Left ventricle myocardium superior (tissue), 1 donor: ENCODE measurements at places on chromosomes 12 and 14. TPM values are rescaled to one million over a fixed set of nuclear protein-coding genes. Genes with fewer than 3 reads are reported as not detected.

- DNase-seq, result no peak
Observed at GRCh38 chr14:29944091-29944490, 16.4 kb upstream of the PRKD1 start.

RASSF9 gene
- total RNA-seq, result 6.1 TPM

- DNase-seq, result no peak
Observed at GRCh38 chr12:46230306-46230705, 38.5 kb downstream of the SLC38A1 start.

KRT3 gene
- not detected for total RNA-seq

PTPN21 gene
- 37.8 TPM for total RNA-seq

TBX3 gene
- total RNA-seq, result 16.3 TPM

- DNase-seq, result no peak
Observed at GRCh38 chr12:54032086-54032619, 697 bp upstream of the HOXC5 start.

RNASE1 gene
- 283 TPM for total RNA-seq

DNA sequence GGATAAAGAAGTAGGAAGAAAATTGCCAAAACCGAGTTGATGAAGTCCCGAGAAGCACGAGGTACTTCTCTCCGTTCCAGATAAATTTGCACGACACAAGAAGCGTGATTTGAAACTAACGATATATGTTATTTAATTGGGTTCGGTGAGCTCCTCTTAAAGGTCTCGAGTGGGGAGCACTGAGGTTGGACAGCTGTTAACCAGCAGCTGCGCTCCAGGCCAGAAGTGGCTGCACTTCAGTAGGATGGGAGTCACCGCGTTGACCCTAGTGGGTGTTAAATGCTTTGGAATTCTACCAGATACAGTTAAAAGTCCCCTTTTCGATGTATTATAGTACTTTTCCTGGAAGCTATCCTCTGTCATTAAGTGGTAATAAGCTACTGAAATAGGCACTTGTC lies 953 bp upstream of the DCAF5 start:
- DNase-seq, result peak; percentile 47

GRCh38 chr12:49655595-49656236 lies 32.4 kb downstream of the PRPF40B start:
- no peak for DNase-seq

- no peak for DNase-seq
Observed at GRCh38 chr12:53480491-53481442, 18.5 kb downstream of the MAP3K12 start.

GRCh38 chr14:85315733-85316290 lies 214.1 kb upstream of the FLRT2 start:
- DNase-seq, result no peak

DNA sequence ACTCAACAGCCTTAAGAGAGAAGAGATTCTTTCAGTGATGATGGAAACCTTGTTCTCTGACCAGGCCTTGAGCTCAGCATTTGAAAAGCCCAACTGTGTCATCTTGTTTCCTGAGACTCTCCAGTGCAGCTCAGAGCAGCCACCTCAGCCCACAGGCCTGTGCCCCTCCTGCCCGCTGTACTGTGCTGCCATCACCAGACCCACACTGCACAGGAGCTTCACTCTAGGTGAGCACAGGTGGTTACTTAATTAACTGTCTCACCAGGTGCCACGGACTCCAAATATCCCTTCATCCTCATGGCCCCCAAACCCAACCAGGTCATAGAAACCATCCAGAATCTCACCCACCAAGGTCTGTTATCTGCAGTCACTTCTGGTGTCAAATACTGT lies 51.3 kb downstream of the JAG2 start:
- DNase-seq, result no peak

GPR137C gene
- total RNA-seq, result 0.47 TPM

DNA sequence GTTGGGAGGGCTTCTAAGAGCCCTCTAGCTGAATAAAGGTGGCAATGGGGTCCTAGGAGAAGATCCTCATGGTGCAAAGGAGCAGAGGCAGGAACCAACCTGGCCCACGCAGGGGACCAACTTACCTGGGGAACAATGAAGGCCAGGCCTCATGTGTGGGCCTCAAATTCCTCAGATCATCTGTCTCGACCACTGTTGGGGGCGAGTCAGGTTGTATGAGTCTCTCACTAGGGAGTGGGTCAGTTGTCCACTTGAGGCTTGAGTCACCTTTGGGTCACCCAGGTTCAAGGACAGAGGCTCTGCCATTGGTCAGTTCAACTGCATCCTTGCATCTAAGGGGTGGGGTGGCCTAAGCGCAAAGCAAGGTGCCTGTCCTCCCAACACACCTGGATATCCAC lies 43.7 kb upstream of the BDKRB2 start:
- no peak for DNase-seq

DNA sequence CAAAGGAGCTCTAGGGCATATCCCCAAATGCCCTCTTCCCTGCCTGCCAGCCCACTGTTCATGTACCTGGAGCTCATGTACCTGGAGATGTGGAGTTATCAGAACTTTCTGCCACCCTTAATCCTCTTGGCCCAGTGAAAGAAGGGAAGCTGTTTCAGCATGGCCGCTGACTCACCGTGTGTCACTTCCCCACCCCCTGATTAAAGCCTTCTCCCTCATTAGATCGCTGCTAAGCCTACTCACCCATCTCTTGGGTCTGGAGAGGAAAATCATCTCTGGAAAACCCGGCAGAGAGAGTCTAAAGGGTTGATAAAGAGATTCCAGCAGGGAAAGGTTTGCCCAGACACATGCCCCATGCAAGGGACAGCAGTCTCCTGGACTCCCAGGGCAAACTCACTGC lies 4.5 kb upstream of the LTBP2 start:
- DNase-seq, result no peak

DNA sequence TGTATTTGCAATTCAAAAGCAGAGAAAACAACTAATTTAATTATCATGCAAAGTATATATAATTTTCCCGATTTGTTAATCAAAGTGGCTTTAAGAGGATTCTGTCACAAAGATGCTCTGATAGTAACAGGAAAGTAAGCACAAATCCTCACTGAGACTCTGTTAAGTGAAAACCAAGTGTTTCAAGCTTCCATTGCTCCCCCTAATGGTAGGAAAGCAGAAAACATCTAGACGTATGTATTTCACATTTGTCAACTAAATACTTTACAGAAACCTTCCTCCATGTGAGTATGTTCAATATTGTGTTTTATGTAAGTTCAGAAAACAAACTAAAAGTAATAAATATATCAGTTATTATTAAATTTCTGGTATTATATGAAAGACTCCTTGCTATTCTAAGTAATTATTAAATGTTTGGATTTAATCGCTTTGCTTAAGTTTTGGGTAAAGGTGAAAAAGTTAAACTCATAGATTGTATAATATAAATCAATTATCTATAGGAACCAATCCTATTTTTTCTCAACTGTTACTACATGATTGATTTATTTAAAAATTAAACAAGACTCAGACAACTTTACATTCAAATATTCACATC lies 1.5 kb upstream of the NTS start:
- no peak for DNase-seq

- no peak for DNase-seq
Observed at GRCh38 chr12:1216560-1216959, 225.5 kb downstream of the ERC1 start.

DNA sequence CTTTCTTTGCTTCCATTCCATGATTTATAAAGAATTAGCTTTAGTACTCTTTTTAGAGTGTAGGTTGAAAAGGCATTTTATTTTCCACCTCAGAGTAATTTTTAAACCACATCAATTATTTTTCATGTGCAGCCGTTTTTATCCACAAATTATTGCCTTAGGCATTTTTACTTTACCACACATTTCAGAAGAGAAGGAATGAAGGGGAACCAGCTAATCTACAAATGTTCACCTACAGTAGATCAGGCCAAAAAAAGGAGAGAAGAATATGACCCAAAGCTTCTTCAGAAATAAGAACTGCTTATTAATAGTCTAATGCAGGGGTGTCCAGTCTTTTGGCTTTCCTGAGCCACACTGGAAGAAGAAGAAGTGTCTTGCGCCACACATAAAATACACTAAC lies 19.8 kb upstream of the NTN4 start:
- DNase-seq, result no peak

ADCY4 gene
- total RNA-seq, result 26.5 TPM

IL31 gene
- not detected for total RNA-seq

PLA2G1B gene
- not detected for total RNA-seq

POTEM gene
- not detected for total RNA-seq

- DNase-seq, result no peak
Observed at GRCh38 chr14:70357985-70358384, 1.5 kb downstream of the COX16 start.

DNA sequence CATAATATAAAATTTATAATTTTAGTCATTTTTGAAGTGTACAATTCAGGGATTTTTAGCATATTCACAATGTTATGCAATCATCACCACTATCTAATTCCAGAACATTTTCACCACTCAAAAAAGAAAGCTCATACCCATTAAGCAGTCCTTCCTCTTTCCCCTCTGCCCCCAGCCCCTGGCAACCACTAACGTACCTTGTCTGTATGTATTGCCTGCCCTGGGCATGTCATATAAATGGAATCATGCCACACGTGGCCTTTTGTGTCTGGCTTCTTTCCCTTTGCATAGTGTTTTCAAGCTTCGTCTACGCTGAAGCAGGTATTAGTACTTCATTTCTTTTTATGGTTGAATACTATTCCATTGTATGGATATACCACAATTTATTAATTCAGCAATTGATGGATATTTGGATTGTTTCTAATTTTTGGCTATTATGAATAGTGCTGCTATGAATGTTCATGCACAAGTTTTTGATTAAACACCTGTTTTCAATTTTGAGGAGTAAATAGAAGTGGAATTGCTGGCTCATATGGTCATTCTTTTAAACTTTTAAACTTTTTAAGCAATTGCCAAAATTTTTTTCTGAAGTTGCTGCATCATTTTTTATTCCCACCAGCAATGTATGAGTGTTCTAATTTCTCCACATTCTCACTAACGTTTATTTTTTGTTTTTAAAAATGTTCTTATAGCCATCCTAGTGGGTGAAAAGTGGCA lies 1.6 kb upstream of the SSTR1 start:
- DNase-seq, result no peak

GRCh38 chr12:6722863-6723262 lies 983 bp upstream of the COPS7A start:
- DNase-seq, result no peak

DLGAP5 gene
- total RNA-seq, result 0.35 TPM

DNA sequence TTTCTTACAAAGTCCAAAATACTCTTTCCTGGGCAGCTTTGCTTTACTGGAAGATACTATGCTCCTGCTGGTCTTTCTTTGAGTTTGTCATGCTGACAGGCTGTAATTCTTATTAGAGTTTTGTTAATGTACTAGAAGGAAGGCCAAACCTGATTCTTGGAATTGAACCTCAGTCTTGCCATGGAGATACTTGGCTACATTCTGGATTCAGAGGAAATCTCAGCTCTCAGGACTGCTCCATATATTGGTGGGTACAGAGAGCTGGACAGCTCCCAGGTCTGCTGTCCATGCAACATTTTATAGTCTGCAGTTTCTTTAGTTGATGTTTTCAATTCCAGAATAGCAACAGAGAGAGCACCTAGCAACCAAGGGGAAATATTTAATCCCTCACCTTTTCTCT lies 363.1 kb upstream of the STXBP6 start:
- no peak for DNase-seq

DNA sequence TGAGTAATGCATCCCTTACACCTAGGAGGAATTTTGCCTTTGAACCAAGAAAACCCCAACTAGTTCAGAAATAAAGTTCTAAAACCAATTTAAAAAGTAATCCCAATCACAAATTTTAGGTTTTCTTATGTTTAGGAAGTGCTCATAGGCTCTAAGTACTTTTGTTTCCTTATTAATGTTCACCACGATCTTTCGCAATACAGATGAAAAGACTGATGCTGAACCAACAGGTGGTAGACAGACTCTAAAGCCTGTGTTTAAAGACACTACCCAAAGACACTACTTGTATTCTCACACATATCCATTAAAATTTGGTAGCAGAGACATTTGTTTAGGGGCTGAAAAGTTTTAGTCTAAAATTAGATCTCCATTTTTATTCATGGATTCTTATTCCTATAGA lies 10.6 kb upstream of the PHLDA1 start:
- DNase-seq, result no peak
